ENCODE measurements at places on chromosomes 12 and 14. TPM values are rescaled to one million over a fixed set of nuclear protein-coding genes. Genes with fewer than 3 reads are reported as not detected.

KCNK13 gene
- not detected for total RNA-seq

MYH7 gene
- total RNA-seq: not detected

GRCh38 chr12:122834921-122835749, at the start of gene HIP1R:
Gene HIP1R (plus strand): TSS chr12:122835457. CDS start chr12:122835551, 94 bp downstream.
- no peak for DNase-seq

DNA sequence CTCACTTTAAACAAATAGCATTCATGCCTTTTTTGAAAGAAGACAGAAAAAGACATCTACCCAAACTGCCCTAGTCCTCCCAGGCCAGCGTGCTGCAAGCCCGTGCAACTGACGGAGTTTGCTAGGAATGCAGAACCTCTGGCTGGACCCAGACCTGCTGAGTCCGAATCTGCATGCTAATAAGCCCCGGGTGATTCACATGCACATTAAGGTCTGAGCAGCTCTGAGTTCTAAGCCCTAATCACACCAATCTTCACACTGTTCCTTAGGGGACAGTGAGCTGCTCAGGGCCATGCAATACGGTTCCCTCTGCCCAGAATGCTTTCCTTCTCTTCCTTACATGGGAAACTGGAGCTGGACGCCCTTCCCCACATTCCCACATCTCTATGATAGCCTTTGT, 25.2 kb downstream of the HAL start:
- no peak for DNase-seq

- no peak for DNase-seq
Observed at GRCh38 chr12:79085106-79085682, 220.6 kb downstream of the SYT1 start.
